Cardiac fibroblast (primary cell): ENCODE measurements at places on chromosomes 2 and 18.

GRCh38 chr2:24022975-24023575 is 13.2 kb downstream of the MFSD2B start:
- DNase-seq: no peak

- peak; percentile 69 for DNase-seq
Observed at GRCh38 chr2:235511187-235511661, 17.4 kb downstream of the AGAP1 start.

DNA sequence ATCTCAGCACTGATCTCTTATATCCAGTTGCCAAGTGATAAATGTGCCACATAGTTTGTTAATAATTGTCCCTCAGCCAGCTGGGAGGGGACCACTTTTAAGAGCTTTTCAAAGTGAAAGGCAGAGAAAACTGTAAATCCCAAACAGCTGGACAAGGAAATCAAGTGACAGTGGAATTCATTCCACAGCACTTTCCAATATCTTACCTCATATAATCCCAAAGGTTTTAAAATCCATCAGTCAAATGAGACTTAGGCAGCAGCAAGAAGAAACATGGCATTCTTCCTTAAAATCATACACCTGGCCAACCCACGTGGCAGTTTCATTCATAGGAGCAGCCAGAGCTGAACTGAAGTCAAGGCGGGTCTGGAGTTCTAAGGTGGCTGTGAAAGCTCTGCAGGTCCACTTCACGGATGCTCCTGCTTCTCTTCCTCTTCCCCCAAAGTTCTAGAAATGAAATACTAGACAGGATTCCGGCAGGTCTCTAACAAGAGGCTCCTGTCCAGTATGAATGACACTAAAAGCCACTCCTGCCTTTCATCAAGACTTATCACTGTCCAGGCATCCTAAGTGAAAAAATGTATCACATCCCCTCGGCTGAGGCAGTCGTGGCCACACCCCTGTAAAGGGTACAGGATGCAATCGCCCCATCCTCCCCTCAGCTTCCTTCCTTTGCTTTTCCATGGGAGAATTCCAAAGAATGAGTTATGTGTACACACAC is 190.4 kb upstream of the STK17B start:
- DNase-seq: peak; percentile 55

- DNase-seq: no peak
Observed at GRCh38 chr2:218332920-218333645, 23.6 kb upstream of the CATIP start.

GRCh38 chr2:242040303-242040655 is 170.8 kb downstream of the RTP5 start:
- no peak for DNase-seq

DNA sequence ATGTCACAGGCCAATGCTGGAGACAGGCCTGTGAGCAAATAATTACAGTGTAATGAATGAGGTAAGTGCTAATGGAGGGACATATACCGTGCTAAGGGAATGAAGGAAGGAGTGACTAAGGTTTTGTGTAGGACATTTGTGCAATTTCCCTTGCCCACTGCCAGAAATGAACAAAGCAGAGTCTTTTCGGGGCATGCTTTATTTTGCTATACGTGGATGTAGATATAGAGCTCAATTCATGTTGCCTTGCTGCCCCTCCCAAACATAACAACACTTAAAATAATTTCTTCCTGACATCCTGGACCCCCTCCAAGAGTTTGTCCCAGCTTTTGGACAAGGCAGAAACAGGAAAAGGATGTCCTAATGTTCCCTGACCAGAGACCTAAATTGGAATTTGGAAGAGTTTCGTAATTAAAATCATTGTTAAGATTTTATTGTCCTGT is 23.7 kb upstream of the CD28 start:
- peak; percentile 96 for DNase-seq

GRCh38 chr2:218294430-218295022 is 2.2 kb upstream of the TMBIM1 start:
- no peak for DNase-seq

GRCh38 chr2:235025800-235026536 is 74.2 kb downstream of the SH3BP4 start:
- peak; percentile 76 for DNase-seq

- DNase-seq: peak; percentile 20
Observed at GRCh38 chr18:32848826-32849225, 76.0 kb upstream of the KLHL14 start.

GRCh38 chr2:120525056-120526046 is 179.4 kb downstream of the INHBB start:
- DNase-seq: no peak

DNA sequence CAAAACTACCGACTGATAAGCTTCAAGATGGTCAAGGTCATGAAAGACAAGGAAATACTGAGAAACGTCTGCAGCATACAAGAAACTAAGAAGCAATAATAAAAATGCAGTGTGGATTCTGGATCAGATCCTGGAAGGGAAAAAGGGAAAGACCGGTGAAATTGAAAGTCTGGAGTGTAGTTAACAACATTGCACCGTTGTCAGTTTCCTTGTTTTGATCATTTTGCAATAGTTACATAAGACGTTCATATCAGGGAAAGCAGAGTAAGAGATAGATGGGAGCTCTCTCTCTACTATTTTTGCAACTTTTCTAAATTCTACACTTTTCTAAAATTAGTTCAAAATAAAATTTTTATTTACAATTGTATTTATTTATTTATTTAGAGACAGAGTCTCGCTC is 15.0 kb upstream of the ZNF407 start:
- no peak for DNase-seq

DNA sequence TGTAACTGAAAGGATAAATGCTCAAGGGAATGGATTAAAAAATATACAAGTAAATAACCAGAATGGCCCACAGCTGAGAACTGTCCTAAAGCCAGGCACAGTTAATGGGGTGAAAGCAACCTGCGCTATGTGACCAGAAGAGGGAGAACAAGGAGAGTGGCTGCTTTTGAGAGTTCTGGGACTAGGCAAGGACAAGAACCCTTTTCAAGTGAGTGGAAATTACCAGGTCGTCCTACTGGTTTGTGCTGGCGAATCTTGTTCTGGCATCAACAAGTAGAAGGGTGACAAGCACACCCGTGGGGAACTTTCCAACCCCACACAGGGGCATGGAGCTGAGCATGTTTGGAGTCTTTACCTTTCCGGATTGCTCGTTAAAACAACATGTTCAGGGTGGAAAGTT is 82.8 kb downstream of the TMEM17 start:
- peak; percentile 19 for DNase-seq

- no peak for DNase-seq
Observed at GRCh38 chr2:217552081-217552480, 450.7 kb downstream of the TNS1 start.

DNA sequence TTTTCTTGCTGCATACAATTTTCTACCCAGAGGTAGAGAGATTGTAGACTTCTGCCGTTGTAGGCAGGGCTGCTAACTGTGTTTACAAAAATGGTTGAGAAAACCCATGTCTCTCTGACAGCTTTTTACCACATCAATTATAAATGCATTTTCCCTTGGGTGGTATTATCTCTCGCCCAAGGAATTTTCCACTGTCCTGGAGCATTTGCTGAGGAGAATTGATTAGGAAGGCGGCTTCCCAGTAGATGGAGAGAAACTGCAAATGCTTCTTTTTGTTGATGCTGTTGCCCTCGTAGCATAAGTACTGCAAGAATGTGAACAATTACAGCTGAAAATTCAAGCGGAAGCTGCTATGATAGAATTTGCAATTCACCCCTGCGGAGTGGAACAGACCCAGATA is 1007.7 kb upstream of the KLHL29 start:
- DNase-seq: no peak

GRCh38 chr2:45851576-45852304 is 200.3 kb downstream of the PRKCE start:
- DNase-seq: peak; percentile 65

DNA sequence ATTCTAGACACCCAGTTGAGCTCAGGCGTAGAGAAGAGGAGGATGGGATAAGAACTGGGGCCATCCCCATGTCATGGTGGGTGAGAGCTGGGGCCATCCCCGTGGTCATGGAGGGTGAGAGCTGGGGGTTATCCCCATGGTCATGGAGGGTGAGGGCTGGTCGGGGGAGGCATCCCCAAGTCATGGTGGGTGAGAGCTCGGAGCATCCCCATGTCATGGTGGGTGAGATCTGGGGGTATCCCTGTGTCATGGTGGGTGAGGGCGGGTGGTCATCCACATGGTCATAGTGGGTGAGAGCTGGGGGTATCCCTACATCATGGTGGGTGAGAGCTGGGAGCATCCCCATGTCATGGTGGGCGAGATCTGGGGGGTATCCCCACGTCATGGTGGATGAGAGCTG is 52.5 kb downstream of the IL1RL2 start:
- DNase-seq: no peak

- no peak for DNase-seq
Observed at GRCh38 chr2:72803626-72804320, 22.1 kb downstream of the EXOC6B start.
